GM12864 (cell line): ENCODE measurements at places on chromosomes 12 and 14.

DNA sequence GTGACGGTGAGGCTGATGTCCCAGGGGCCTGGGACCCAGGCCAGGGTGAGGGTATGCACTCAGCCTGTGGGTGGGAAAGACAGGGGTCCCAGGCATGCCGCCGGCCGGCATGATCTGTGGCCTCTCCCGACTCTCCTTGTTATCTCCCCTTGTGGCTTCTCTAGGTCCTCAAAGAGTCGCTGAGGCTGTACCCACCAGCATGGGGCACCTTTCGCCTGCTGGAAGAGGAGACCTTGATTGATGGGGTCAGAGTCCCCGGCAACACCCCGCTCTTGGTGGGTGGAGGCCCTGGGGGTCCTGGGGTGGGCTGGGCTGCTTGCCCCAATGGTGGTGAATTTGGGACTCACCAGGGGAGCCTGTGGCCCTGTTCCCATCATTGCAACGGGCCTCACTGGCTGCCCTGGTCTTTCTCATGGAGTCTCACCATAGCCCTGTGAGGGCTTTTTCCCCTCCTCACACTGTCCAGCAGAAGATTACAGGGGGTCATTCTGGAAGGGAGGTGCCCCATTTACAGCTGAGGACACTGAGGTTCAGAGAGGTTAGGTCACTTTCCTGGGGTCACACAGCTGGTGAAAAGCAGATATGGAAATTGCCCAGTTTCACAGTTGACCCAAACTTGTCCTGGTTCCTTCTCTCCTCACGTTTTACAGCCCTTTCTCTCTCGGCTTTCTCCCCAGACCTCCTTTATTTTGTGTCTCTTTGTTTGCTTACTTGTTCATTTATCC lies 37.9 kb downstream of the CYP46A1 start:
- no peak for DNase-seq

DNA sequence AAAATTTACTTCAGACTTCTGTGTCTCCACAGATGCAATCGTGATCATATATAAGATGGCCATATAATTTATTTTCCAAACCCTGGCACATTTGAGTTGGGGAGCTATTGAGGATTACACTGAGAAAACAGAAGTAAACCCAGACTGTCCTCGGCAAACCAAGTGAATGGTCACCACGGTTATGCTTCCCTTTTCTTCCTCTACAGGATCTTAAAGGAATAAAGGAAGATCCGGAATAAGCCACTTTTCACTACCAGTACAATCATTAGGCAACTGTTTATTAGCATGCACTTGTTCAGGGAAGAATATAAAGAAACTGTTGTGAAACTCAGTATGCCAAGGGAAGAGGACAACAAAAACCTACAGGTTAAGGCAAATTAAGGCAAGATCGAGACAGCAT lies 27.6 kb downstream of the SBNO1 start:
- DNase-seq = no peak

- no peak for DNase-seq
Observed at GRCh38 chr12:122354958-122355641, 67.4 kb downstream of the CLIP1 start.

GRCh38 chr14:44204061-44204835 lies 302.8 kb downstream of the FSCB start:
- no peak for DNase-seq

- DNase-seq = no peak
Observed at GRCh38 chr12:11673666-11674461, 24.4 kb downstream of the ETV6 start.

DNA sequence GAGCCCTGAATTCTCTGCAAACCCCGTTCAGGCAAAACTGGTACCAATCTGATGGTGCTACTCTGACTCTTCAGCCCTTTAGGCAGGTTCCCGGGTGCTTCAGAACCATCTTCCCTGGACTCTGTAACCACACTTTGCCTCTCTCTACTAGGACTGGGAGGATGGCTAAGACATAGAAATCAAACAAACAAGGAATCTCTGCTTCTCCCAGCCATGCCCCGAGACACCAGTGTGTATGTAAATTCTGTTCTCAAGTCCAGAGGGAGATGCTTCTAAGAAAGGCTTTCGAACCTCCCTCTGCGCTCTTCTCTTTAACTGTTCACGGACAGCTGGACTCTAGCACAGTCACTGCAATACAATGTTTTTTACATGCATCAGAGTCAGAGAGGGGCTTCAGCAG lies 1.9 kb upstream of the KCNK10 start:
- no peak for DNase-seq

DNA sequence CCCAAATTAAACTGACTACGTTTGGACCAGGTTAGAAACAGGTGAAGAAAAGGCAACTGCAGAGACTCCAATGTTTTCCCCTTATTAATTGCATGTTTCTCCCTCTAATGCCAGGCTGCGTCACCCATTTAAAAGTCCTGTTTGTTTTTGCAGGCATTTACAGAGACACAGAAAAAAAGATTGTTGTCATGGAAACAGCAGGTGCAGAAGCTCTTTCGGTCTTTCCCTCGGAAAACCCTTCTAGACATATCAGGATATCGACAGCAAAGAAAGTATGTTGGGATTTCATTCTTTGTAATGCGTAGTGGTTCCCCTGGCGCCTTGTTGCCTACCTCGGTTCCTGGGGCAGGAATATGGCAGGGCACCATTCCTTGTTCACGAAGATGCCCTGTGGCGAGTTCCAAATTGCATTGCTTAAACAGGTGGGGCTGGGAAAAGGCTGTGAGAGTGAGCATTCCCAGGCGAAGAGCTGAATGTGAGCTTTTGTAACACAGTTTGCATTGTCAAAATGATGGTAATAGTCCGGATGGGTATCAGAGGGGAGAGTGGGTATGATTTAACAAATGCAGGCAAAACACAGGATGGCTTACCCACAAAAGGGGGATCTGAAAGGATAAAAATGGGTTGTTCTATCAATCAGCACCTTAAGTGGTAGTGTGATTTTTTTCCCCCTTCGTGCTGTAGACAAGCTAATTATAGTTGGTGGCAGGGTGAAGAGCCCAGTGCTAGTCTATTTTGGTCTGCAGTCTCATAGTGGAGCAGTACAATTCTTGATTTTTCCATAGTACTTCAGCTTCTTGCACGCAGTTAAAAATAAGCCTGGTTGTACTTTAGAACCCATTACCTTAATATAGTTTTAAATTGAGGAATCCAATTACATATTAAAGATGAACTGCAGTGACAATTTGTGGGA lies 132.4 kb downstream of the GCH1 start:
- no peak for DNase-seq

GRCh38 chr14:75875958-75876357 lies 105.8 kb downstream of the TGFB3 start:
- DNase-seq = peak; percentile 49

DNA sequence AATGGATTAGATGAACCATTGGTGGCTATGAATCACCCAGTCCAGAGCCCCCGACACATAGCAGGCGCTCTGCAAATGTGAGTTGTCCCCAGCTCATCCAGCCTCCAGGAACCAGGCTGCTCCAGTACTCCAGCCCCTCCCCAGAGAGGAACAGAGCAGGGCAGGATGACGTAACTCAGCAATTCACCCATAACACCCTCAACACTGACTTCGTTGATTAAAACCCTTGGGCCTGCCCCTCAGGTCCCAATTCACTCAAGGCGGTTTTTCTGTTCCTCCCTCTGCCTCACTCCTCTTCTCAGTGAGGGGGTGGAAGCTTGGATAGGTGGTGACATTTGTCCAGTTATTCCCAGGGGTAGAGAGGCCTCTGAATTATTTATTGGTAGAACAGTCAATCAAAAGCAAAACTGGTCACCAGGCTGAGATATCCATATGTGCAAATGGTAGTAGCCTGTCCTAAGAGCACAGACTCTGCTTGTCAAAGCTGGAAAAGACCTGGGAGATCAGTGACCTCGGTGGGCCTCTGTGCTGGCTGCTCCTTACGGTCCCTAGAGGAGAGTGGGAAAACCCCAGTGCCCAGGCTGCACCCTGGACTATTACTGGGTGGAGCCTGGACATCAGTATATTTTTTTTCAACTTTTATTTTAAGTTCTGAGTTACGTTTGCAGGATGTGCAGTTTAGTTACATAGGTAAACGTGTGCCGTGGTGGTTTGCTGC lies 97.0 kb downstream of the CMKLR1 start:
- DNase-seq = no peak

DNA sequence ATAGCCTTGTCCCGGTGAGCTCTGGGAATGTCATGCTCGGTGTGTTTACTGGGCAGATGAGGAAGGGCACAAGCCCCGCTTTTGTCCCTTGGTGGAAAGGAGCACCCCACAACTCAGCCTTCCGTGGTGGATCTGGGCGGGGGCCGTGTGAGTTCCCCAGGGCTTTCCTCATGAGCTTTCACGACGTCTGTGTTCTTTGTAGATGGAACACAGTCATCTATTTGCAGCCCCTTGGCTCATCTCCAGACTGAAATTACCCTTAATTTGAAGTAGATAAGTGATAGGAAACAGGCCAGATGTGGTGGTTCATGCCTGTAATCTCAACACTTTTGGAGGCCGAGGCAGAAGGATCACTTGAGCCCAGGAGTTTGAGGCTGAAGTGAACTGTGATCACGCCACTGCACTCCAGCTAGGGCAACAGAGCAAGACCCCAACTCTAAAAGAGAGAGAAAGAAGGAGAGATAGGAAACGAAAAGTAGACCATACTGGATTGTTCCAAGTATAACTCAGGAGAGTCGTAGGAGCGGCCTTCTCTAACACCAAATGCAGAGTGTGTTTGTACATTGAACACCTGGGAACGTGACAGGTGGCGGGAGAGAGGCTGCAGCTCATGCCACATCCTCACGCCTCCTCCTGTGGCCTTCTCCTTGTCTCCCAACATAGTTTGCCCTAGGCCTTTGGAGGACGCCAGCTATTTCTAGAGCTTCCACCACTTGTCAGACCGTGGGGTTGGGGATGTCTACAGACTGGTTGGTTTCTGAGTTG lies 8.8 kb downstream of the P2RX4 start:
- no peak for DNase-seq

GRCh38 chr14:57918791-57919190 lies 52.9 kb upstream of the SLC35F4 start:
- DNase-seq = no peak

- no peak for DNase-seq
Observed at GRCh38 chr14:32593290-32593942, 264.3 kb downstream of the AKAP6 start.

DNA sequence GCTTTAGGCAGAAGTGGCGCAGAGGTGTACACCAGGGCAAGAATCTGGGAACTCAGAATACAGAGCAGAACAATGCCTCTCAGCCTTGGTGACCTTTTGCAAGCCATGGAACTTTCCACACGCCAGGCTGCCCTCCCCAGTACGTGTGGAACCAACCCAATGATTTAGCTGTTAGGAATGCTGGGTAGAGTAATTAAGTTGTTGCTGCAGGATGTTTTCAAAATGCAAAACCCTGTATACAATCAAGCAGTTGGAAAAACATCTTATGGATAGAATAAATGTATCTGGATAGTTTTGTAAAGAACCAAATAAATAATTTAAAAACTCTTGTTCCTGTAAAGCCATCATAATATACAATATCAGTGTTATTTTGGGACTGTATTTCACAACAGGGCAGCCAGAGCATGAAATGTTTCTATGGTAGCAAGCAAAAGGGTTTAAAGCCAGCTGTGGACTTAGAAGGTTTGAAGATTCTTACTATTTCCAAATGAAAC lies 19.4 kb downstream of the PPP1R36 start:
- DNase-seq = no peak

- DNase-seq = no peak
Observed at GRCh38 chr12:99984271-99985128, at the start of gene ANKS1B. ANKS1B (minus strand) TSS chr12:99984936; CDS start chr12:99984237, 699 bp downstream.

DNA sequence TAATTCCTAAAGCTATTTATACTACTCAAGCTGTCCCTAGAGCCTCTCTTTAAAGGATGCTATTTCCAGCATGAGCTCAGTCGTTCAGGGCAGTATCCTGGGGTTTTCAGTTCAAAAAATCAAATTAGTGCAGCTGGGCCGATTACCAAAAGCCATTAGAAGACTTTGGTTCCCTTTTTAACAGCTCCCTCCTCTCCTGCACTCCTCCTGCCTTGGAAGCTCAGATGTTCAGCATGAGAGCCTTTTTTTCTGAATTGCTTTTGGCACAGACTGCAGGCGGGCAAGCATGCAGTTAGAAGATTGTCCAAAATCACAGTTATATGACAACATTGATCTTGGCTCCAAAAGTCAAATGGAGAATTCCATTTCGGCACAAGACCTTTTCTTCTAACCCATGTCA lies 179.6 kb downstream of the SLC35F4 start:
- DNase-seq = no peak

- no peak for DNase-seq
Observed at GRCh38 chr14:99794151-99794780, 1.1 kb downstream of the EML1 start.

DNA sequence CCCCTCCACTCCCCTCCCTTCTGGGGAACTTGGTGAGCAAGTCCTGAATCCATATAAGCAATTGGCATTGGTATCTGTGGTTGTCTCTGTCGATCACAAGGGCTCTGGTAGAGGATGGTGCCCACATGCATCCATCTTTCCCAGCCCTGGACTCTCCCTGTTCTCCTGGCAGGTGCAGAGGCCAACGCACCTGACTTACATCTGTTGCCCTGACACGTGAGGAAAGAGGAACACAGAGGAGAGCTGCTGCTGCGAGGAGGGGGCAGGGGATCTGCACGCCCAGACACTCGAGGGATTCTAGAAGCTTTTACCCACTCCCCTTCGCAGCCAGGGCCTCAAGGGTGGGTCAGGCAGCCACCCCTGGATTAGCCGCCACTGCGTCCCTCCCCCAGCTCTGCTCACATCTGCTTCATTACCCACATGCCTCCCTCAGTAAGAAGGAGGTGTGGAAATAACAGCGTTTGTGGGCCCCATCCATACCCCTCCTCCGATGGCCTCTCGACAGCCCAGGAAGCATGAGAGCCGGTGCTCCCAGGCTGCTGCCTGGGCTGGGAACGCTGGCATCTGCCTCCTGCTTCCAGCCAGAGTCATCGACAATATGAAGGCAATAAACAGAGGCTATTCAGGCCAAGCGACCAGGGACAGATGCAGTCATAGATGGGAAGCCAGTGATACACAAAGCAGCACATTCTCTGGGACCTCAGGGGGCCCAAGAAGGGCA lies 56.5 kb downstream of the KDM2B start:
- DNase-seq = no peak

- DNase-seq = peak; percentile 27
Observed at GRCh38 chr12:25436206-25437030, 116.7 kb downstream of the LMNTD1 start.

DNA sequence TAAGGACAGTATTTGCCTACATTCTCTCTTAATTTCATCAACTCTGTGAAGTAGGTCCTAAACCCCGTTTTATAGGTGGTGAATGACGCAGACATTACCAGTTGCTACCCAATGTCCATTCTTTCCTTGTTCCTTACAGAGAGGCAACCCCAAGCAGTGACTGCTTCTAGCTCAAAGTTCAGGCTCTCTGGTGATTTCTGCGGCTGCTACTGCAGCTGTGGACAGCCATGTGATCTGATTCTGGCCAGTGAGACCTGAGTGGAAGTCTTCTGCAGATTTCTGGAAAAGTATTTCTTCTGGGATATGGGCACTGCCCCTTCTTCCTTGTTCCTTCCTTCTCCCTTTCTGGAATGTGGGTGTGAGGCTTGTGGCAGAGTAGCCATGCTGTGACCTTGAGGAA lies 82.9 kb downstream of the ARF6 start:
- DNase-seq = no peak
